ENCODE measurements at places on chromosomes 13 and 19.

GRCh38 chr19:46919324-46919723 lies 58.5 kb downstream of the ARHGAP35 start:
- no peak for DNase-seq

- no peak for DNase-seq
Observed at GRCh38 chr13:99985241-99985874, 3.8 kb downstream of the ZIC2 start.

- no peak for DNase-seq
Observed at GRCh38 chr19:45468159-45468651, 409 bp downstream of the FOSB start.

DNA sequence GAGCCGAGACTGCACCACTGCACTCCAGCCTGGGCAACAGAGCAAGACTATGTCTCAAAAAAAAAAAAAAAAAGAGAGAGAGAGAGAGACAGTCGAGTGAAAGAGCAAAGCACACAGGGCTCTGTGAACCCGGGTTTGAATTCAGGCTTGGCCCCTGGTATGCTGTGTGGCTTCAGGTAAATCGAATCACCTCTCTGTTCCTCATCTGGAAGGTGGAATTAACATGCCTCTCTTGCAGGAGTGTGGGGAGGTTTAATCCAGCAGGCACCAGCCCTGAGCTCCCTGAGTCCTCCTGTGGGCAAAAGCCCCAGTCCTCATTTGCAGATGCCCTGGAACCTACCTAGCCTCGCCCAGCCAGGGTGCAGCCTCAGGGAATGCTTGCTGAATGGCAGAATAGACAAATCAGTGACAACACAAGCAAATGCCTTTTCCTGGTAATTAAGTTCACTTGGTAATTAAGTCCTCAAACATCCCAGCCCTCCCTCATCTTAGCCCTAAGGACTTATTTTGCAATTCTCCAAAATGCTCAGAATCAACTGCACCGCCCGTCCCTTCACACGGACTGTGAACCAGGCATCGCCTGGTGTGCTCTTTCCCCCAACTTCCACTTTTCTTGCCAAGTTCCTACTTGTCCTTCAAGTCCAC lies 4.6 kb upstream of the ZNRF4 start:
- DNase-seq = no peak

GRCh38 chr13:96696389-96696900 lies 297.8 kb downstream of the OXGR1 start:
- DNase-seq = no peak

All from LoVo (cell line).